Right ventricle myocardium superior (tissue), 1 donor: ENCODE measurements at places on chromosomes 6 and 20.

- no peak for DNase-seq
Observed at GRCh38 chr6:43758617-43759050, 11.4 kb upstream of the VEGFA start.

GRCh38 chr20:58130581-58130980, 97.9 kb downstream of the ANKRD60 start:
- no peak for DNase-seq

GRCh38 chr20:11511821-11512220, 405.9 kb upstream of the BTBD3 start:
- no peak for DNase-seq

GRCh38 chr6:139483079-139483478, 108.6 kb upstream of the CITED2 start:
- no peak for DNase-seq

- no peak for DNase-seq
Observed at GRCh38 chr6:149723771-149724417, 6.0 kb upstream of the LATS1 start.

DNA sequence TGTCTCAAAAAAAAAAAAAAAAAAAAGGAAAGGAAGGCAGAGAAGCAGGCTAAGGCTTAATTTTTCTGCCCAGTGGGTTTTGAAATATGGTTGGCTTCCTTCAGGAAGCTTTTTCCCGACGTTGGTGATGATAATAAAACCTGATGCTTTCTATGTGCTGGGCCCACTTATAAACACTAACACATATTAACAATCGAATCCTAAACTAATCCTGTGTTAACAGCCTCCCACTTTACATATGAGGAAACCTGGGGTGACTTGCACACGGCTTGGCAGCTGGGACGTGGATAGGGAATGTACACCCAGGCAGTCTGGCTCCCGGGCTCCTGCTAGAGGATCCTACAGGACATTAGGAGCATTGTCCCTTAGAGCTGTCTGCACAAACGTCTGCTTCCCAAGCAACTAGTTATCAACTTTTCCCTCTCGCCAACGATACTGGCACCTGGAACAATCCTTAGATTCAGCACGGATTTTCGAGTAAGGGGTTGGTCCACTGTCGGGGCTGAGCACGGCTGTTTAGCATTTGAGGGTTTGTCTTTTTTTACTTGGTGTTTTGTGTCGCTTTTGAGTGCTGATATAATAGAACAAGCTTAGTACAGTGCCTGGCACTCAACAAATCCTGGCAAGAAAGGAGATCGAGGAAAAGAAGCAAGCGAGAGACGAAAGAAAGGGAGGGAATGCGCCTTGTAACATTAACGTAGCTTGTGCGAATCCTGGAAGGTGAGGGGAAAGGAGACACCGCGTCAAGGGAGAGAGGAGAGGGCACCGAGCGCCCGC, 622 bp upstream of the KIZ start:
- DNase-seq, result peak; percentile 60

- no peak for DNase-seq
Observed at GRCh38 chr6:43830775-43831174, 60.8 kb downstream of the VEGFA start.

- DNase-seq, result no peak
Observed at GRCh38 chr20:48626226-48626937, 201.4 kb downstream of the PREX1 start.

DNA sequence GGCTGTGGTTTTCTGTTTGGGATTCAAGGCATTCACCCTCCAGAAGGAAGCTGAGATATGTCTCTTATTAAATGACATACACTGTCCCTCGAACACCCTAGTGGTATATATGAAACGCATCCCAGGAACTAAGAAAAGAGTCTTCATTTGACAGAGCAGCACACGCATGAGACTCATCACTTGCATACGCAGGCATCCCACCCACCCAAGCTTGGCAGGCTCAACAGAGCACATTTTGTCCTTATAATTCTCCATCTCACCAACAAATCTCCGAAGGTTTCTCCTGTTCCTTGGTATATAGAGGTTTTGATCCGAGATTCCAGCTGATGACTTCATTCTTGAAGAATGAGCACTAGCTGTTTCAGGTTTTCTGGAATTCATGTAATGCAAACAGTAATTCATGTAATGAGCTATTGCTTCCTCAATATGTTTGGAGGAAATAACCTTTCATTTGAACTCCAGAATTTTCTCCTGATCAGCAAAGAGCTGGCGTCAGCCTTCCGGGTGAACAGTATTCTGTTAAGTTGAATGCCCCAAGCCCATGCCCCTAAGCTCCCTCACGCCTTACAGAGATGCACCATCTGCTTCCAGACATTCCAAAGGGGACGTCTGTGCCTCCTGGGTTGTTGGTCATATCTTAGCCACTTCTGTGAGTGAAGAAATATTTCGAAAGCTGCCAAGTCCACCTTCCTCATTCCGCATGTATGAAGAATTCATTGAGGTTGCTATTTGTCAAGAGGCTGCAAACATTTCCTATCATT, 66.0 kb upstream of the CDH4 start:
- no peak for DNase-seq

GRCh38 chr6:109239651-109240321, 142.5 kb downstream of the CD164 start:
- DNase-seq, result no peak

DNA sequence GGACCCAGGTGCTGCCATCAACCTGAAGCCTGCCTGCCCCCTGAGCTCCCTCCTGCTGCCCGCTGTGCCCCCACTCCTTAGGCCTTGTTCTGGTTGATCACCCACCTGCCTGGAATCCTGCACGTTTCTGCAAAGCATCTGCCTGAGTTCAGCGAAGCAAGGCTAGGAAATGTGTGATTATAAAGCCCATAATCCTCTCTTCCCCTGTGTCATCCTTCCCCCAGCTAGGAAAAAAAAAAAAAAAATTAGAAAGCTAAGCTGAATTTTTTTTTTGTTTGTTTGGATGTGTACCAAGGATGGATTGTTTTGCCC, 93.2 kb downstream of the FOXA2 start:
- DNase-seq, result no peak

GRCh38 chr20:53847139-53847836, 223.1 kb downstream of the BCAS1 start:
- DNase-seq, result no peak

GRCh38 chr20:64216036-64216435, 39.5 kb upstream of the PCMTD2 start:
- DNase-seq, result no peak

- no peak for DNase-seq
Observed at GRCh38 chr6:117711369-117711768, 36.1 kb downstream of the NUS1 start.

GRCh38 chr6:46334442-46334841, 156.8 kb downstream of the RCAN2 start:
- DNase-seq, result no peak

- peak; percentile 65 for DNase-seq
Observed at GRCh38 chr6:77457720-77458349, 5.5 kb downstream of the HTR1B start.

DNA sequence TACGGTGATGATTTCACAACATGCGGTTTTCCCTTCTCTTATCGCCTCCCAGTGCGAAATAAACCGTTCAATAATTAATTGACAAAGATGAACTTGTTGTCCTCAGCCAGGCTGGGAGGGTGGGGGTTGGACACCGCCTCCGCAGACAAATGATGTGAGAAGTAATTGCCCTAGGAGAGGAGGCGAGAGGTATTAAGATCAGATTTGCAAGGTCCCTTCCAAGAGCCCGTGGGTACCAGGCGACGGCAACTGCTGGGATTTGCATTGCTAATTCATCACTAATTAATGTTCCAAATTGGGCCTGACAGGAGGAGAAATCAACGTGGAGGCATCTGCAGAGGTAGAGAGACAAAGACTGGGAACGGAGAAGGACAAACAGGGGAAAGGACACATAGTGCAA, 90.2 kb upstream of the CCDC167 start:
- DNase-seq, result no peak

DNA sequence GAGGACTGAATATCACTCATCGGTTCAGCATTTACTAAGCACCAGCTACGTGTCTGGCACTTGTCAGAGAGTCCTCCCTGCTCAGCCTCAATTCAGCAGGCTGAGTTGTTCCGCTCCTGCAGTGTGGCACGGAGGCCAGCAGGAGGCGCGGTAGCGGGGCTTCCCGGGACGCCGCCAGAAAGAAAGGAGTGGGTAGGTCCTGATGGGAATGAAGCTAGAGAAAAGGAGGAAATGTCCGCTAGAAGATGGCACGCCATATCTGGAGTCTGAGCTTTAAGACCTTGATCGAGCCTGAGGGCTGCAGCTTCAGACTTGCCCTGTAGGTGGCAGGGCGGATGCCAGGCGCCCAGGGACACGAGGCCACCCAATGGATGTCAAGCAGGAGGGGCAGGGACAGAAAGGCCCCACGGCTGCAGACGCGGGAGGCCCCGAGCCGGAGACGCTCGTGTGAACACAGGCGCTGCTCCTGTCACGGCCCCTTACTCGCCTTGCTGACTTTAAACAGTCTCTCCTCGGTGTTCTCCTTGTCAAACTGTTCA, 18.7 kb downstream of the SERPINB6 start:
- peak; percentile 84 for DNase-seq

GRCh38 chr6:9463311-9463710, 951.6 kb downstream of the TFAP2A start:
- no peak for DNase-seq

- no peak for DNase-seq
Observed at GRCh38 chr6:138508676-138508988, 9.3 kb upstream of the NHSL1 start.

GRCh38 chr6:21494505-21494904, 99.0 kb upstream of the SOX4 start:
- no peak for DNase-seq

- no peak for DNase-seq
Observed at GRCh38 chr20:61494763-61495575, 242.9 kb downstream of the CDH4 start.

- DNase-seq, result no peak
Observed at GRCh38 chr6:28145231-28145630, 3.5 kb downstream of the ZKSCAN8 start.

DNA sequence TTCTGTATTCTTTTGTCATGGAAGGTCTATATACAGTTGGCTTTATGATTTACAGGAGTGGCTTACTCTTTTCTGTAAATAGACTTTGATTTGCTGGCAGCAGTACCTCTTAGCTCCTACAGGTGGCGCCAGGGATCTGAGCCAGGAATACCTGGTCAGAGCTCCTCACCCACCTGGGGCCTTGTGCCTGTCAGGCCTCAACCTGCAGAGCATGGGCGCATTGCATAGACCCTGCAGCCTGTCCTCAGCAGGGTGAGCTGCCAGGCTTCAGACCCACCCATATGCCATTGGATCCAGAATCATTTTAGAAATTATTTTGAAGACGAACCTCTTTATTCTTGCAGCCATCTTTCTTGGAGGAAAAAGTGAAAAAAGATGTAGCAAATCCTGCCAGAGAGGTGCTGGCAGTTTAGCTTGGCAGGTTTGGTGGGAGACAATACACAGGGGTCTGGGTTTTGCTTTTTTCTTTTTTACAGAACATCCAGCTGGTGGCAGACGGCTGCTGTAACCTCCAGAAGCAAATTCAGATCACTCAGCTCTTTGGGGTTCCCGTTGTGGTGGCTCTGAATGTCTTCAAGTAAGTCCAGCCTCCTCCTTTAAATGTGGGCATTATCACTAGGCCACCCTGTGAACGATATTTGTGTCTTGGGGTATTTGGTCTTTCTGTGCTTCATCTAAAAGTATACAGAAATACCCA, 149.1 kb downstream of the MTHFD1L start:
- DNase-seq, result peak; percentile 74

- no peak for DNase-seq
Observed at GRCh38 chr6:111862314-111862713, 10.9 kb downstream of the FYN start.

GRCh38 chr6:30093951-30094661, 18.5 kb upstream of the RNF39 start:
- DNase-seq, result no peak

GRCh38 chr6:41155132-41155805, 1.1 kb upstream of the TREML1 start:
- no peak for DNase-seq

GRCh38 chr6:124441450-124441849, 520.8 kb upstream of the RNF217 start:
- no peak for DNase-seq

DNA sequence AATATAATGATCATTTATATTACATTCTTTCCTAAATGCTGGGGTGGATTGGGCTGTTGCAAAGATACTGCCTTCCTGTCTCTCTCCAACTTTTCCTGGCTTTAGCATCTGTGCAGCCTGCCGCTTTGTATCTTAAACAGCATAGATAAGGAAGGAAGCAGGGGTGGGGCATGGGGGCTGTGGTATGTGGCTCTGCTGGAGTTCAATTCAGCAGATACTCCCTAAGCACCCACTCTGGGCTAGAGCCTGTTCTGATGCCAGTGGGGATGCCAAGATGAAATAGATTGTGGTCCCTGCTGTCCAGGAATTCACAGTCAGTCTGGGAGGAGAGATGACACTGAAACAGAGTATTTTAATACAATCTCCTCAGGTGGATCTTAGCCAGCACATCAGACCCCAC, 56.8 kb downstream of the EIF2S2 start:
- no peak for DNase-seq

- no peak for DNase-seq
Observed at GRCh38 chr6:52359403-52359802, 2.5 kb upstream of the PAQR8 start.

GRCh38 chr6:97068211-97068610, 143.7 kb downstream of the KLHL32 start:
- DNase-seq, result no peak

GRCh38 chr6:97813889-97814567, 531.0 kb upstream of the MMS22L start:
- no peak for DNase-seq

DNA sequence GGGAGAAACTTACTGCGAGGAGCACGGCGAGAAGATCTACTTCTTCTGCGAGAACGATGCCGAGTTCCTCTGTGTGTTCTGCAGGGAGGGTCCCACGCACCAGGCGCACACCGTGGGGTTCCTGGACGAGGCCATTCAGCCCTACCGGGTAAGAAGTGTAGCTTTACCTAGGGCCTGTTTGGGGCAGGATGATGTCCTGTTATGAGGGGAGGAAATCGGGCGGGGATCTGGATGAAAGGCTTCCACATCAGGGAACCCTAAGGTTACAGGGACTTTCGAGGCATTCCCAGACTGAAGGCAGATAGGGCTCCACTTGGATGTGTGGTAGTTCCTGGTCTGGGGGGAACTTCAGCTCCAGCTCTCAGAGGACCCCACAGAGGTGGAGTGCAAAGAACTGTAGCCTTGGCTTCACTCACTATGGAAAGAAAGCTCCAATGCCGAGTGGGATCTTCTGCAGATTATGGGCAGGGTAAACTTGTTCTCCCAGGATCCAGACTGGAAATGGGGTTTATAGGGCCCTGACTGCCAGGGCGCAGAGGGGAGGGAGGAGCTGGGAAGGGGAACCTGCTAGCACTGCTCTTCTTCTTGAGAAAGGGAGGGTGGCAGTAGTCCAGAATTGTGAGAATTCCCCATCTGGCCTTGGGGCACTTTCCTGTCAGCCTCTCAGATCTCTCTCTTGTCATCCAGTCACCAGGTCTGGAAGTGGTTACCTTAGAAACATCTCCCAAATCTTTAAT, 740 bp downstream of the TRIM15 start:
- DNase-seq, result no peak

GRCh38 chr6:148170286-148170685, 172.4 kb upstream of the SASH1 start:
- no peak for DNase-seq
